ENCODE measurements at places on chromosomes 2 and 18.

GRCh38 chr2:241182126-241182525 is 6.4 kb upstream of the ANO7 start:
- no peak for DNase-seq

DNA sequence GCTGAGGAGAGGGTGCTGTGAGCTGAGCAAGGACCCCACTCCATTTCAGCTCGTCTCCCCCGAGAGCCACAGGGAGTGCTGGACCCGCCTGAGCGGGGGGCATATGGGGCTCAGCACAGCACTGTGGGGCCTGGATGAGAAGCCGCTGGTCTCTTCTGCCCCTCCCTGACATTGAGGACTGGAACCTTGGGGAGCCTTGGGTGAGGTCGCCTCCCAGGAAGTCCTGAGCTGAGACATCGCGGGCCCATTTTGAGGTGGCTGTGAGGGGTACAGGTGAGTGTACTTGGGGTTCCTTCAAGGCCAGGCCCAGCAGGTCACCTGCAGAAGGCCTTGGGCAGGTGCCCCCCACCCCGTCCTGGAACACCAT is 3.1 kb upstream of the AQP12A start:
- DNase-seq, result no peak

GRCh38 chr2:61671561-61672315 is 133.6 kb upstream of the XPO1 start:
- no peak for DNase-seq

DNA sequence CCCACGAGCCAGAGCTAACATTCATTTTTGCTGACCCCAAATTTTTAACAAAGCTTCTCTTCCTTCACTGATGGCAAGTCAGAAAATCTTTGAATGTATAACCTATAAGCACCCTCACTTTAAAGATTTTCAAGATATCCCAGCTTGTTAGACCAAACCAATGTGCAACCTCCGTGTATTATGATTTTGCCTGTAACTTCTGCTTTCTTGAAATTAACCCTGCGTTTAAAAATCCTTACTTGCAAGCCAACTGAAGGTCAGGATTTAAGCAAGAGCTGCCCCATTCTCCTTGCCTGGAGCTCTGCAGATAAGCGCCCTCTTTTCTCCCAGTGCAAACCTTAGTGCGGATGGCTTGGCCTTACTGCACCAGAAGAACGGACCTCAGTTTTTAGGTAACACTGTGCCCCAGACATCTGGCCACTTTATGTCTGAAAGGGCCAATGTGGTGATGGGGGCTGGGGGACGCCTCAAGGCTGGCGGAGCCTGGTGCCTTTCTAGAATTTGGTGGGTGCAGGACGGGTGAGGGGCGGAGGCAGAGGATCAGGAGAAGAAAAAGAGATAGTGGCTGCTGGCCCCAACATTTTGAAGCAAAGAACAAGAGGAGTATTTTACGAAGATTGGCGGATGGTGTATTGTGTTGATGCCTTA is 805 bp upstream of the TNFRSF11A start:
- DNase-seq, result no peak

- no peak for DNase-seq
Measured at GRCh38 chr18:28692337-28692736, 515.4 kb upstream of the CDH2 start.

DNA sequence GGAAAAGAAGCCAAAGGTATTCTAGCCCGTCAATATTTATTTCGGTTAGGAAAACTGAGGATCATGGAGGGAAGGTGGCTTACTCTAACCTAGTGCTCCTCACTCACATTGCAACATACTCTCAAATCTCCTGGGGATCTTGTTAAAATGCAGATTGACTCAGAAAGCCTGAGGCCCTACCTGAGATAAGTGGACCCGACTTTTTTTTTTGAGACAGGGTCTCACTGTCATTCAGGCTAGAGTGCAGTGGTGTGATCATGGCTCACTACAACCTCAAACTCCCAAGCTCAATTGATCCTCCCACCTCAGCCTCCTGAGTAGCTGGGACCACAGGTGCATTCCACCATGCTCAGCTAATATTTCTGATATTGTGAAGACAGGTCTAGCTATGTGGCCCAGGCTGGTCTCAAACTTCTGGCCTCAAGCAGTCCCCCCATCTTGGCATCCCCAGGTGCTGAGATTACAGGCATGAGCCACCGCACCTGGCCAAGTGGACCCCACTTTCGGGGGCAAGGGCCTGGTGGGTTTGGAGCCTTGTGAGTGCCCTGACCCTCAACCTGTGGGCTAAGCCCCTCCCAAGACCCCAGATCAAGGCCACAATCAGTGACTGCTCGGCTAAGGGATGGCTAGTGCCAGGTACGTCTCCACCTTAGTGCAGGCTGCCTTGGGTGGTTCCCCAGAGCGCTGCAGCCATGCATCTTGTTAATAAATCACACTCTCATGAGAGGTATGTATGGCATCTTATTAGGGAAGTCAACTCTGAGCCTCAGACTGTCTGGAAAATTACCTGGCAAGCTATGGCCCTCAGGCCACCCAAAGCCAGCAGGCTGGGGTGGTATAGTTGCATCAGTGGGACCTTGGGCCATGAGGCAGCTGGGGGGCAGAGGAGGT is 1.1 kb upstream of the NEURL3 start:
- no peak for DNase-seq

DNA sequence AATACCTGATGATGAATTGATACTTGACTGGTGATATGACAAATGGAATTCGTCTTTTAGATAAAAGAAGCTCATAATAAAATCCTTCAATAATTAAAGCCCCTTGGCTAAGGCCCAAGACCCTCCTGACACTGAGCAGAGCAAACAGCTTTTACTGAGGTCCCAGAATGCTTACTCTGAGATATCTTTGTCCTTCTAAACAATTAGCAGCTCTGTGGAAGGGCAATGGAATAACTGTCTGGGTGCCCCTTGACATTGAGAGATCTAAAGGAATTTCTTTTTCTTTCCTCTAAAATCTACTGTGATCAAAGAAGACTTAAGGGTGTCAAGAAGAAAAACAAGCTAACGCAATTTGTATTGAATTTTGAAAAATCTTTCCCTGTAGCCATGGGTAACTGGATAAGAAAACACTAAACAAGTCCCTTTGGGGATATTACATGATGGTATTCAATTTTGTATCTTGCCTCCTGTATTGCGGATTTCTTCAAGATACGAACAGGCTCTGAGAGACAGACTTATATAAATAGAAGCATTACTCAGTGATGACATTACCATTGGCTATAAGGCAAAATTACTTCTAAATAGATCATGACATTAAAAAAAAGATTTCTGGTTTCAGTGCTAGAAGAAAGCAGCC is 128.8 kb downstream of the MREG start:
- no peak for DNase-seq

DNA sequence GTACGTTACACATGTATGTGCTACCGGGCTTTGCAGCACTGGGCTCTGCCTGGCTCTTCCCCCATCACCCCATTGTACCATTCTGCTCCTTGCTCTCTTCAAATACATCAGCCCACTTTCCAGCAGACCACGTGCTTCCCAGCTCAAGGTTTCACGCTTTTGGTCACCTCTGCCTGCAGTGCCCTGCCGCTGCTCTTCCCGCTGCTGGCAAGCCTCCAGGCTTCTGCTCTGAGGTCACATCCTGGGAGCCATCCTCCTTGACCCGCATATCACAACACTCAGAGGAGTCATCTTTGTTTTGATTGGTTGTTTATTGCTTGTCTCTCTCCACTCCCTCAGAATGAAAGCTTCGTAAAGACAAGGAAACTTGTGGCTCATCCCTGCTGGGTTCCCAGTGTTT is 34.1 kb downstream of the KIF5C start:
- DNase-seq, result no peak

DNA sequence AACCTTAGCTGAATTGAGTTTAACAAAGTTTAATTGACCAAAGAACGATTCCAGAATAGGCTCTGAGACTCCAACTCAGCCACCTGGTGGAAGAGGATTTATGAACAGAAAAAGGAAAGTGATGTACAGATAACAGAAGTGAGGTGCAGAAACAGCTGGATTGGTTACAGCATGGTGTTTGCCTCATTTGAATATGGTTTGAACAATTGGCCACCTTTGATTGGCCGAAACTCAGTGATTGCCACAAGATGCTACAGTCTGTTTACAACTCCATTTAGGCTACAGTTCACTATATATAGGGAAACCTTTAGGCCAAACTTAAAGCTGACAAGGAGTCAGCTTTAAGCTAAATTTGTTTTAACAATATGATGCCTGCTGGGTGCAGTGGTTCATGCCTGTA is 28.1 kb upstream of the SLC35G4 start:
- no peak for DNase-seq

GRCh38 chr2:84906900-84907714 is 1.7 kb downstream of the TMSB10 start:
- no peak for DNase-seq

GRCh38 chr2:57075226-57075625 is 891.4 kb downstream of the CCDC85A start:
- DNase-seq, result no peak

- DNase-seq, result no peak
Measured at GRCh38 chr18:46362533-46362932, 258.3 kb downstream of the HAUS1 start.

GRCh38 chr2:119197529-119198239 is 25.9 kb upstream of the STEAP3 start:
- DNase-seq, result no peak

DNA sequence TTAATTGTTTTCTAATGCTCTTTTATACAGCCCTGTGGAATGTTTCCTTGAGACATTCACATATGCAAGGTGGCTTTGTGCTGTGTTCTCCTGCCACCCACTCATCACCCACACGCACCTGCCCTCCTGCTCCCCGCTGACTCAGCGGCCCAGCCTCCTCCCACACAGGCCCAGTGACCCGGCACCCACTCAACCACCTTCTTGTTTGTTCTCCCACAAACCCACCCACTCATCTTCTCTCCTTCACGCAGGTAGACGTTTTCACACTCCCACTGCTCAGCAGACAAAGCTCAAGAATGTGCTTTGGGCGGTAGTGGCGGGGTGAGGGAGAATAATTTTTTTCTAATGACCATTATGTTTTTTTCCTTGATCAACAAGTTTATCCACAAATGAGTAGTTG is 28.6 kb upstream of the NEMP2 start:
- DNase-seq, result no peak

GRCh38 chr2:139438478-139438877 is 658.3 kb upstream of the NXPH2 start:
- no peak for DNase-seq

- no peak for DNase-seq
Measured at GRCh38 chr2:218041302-218042168, 27.5 kb upstream of the RUFY4 start.

GRCh38 chr18:13323186-13323585 is 104.6 kb downstream of the LDLRAD4 start:
- no peak for DNase-seq

- no peak for DNase-seq
Measured at GRCh38 chr2:53075760-53076159, 691.8 kb upstream of the CHAC2 start.

- no peak for DNase-seq
Measured at GRCh38 chr2:201448701-201449100, 2.6 kb downstream of the TRAK2 start.

DNA sequence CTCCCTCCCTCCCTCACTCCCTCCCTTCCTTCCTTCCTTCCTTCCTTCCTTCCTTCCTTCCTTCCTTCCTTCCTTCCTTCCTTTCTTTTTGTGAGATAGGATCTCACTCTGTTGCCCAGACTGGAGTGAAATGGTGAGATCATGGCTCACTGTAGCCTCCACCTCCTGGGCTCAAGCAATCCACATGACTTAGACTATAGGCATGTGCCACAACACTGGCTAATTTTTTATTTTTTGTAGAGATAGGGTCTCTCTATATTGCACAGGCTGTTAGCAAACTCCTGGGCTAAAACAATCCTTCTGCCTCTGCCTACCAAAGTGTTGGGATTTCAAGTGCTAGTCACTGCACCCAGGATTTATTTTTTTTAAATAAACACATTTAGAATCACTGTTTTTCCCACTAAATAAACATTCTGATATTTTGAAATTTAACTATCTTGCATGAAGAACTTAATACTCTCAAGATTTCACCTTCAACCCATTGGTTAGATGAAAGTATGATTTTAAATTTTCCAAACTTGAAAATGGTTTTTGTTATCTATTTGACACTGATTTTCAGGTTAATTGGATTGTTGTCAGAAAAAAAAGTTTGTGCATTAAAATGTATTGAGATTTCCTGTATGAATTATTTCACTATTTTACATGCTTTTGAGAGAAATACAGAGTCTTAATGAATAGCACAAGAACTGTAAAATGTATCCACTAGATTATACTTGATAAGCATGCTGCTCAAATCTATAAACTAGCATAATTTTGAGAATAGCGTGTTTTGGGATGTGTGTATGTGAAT is 745.1 kb downstream of the TSN start:
- no peak for DNase-seq

DNA sequence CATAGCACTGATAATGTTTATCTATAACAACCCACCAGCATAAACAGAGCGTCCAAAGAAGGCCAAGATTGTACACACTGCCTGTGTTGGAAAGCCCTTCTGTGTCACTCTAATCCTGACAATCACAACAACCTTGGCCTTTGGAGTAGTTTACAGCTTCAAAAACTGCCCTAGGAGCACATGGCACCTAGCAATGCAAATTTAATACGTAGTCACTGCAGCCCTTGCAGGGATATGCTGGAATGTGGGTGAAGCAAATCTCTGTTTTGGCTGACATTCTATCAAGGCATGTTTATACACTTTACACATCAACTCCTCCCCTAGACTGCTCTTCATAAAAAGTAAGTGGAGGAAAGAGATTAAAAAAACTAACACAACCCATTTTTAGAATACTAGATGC is 66.8 kb downstream of the GRB14 start:
- DNase-seq, result no peak

GRCh38 chr2:74290466-74291217 is 52.6 kb downstream of the SLC4A5 start:
- DNase-seq, result no peak

DNA sequence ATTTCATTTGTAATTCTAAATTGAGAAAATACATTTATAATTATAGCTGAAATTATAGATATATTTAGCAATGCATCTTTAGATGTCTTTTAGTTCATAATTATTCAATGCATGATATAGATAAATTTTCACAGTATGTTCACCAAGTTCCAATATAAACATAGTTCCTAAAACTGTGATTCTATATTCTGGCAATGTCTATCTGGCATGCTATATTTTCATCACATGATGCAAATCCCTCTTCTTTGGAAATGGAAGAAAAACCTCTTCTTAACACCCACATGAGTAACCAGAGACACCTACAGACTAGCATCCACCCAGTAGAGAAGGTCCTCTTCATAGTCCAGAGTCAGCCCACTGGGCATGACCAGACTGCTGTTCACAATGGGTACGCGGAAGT is 135.8 kb downstream of the DHRS9 start:
- no peak for DNase-seq

DNA sequence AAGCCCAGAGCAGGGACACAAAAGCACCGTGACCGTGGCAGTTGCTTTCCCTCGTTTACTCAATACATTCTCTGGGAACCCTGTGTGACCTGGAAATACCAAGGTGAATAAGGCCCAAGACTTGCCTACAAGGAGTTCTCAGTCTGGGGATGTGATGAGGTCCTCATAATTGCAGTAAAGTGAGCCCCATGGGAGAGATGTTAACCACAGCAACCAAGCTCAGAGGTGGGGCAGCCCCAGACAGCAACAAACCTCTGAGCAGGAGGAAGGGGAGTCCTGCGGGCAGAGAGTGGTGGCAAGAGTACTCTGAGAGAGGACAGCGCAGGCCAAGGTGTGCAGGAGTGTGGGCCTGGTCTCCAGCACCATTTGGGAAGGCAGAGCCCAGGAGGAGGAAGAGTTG is 91.6 kb downstream of the TTC32 start:
- DNase-seq, result no peak
